ENCODE measurements at places on chromosomes 3 and 15.
A peak's percentile ranks its signal among the peaks of the same experiment; 100 is the strongest.

DNA sequence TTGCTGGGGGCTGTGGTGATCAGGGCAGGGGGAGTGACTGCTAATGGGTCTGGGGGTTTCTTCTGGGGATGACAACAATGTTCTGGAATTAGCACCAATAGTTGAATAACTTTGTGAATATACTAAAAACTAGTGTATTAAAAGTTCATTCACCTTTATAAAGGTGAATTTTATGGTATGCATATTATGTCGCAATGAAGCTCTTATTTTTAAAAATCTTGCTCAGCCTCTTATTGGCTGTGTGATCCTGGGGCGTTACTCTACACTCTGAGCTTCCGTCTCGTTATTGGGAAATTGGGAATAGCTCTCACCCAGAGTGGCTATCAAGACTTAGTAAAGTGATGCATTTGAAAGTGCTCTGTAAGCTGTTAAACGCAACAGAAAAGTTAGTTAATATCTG, 105.3 kb downstream of the SEC22A start:
- DNase-seq: no peak

DNA sequence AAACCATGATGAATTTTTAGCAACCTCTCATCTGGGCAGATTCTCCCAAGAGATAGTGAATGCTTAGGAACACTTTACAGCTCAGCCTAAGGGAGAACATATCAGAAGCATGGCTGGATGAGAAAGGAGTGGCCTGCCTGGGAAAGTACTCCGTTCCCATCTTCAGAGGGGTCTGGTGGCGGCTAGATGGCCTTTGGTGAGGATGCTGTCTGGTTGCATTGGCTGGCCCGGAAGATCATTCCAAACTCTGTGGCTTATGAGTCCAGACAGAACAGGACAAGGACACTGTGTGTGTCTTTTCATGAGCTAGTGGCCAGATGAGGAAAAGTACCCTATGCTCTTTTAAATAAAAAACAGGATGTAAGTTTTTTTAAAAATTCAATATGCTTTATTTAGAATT, 51.2 kb downstream of the CRTC3 start:
- no peak for DNase-seq

GRCh38 chr3:182486463-182486862, 306.8 kb upstream of the ATP11B start:
- DNase-seq: no peak

GRCh38 chr3:4656059-4656458, 162.9 kb downstream of the ITPR1 start:
- peak; percentile 87 for DNase-seq

DNA sequence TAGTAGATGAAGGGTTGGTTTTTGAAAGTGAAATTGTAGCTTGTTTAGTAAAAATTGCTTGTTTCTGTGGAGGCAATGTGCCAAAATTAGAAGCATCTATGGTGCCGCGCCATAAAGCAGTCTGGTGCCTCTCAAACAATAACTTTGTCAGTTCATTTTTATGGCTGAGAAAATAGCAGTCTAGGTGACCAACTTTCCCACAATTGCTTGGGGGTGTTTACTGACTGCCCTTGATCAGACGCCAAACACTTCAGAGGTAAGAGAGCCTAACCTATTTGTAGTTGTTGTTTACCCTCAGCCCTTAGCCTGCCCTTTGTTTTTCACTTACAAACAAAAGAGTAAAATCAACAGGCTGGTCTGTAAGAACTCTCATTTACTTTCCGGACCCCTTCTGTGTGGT, 174.5 kb downstream of the FNDC3B start:
- no peak for DNase-seq

- no peak for DNase-seq
These were observed 21.1 kb upstream of the BCL2L10 start for GRCh38 chr15:52133510-52134220.

GRCh38 chr3:156816794-156817645, 9.1 kb upstream of the LEKR1 start:
- DNase-seq: peak; percentile 96
